Hematopoietic multipotent progenitor cell treated with erythropoietin and hydrocortisone succinate and interleukin-3 and kit ligand, for 4 days (in vitro differentiated cells): ENCODE measurements at places on chromosomes 7 and 10.

DNA sequence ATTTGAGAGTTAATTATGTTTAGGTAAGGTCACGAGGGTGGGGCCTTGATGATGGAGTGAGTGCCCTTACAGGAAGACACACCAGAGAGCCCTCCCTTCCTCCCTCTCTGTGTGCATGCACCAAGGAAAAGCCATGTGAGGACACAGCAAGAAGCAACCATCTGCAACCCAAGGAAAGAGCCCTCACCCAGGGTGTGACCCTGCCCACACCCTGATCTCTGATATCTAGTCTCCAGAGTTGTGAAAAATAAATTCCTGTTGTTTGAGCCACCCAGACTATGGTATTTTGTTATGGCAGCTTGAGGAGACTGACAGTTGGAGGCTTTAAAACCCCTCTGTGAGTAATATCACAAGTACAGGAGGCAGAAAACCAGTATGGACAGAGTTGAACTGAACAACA, 15.0 kb upstream of the MCM10 start:
- DNase-seq: peak; percentile 87

DNA sequence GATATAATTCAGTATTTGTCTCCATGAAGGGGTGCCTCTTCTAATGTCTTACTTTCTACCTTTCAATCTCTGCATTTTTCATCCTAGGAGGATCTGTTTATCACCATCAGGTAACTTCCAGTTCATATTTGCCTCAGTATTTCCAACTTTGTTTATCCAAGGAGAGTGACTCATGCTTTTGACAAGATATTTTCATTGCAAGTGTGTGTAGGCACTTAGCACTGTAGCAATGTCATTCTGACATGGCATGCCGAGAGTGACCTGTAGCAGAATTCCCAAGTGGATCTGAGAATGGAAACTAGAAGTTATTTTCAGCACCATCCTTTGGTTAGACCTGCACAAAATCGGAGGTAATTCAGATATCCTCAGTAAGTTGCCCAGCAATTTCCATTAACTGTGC, 129.9 kb downstream of the INHBA start:
- DNase-seq: no peak

GRCh38 chr10:132684164-132684891, 101.6 kb downstream of the NKX6-2 start:
- DNase-seq: peak; percentile 58

DNA sequence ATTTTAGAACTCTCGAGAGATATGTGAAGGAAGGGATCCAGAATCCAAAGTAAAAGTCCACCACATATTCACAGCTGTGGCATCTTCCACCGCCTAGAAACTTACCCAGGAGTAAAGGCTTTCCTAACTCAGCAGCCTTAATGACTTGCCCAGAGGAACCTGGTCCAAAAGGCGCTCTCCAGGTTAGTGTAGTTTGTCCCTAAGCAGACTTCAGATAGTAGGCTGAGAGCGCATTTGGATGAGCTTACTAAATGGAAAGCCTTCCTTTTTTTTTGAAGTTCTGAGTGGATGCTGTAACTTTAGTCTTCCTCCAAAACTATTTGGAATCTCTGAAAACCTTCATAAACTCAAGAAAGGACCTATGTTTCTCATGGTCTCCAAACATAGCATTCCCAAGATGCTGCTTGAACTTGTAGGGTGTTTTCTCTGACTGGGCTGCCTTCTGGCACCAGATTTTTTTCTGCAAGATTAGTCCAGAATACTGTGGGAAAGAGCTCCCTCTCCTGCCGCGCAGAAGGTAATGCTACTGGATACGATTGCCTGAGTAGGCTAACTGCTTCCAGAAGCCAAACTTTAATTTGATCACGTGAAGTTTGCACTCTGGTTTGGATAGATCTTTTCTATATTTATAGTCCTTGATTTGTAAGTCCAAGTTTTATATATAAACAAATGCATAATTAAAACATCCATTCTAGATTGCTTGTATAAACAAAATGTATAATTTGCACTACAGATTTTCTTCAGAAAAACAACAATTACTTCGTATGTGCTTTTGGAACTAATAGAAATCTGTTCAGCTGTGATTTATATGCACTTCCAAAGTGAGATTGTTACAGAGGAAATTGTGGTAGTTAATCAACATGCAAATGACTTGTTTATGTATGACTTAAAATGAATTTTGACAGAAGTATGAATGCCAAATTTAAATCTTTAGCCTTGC, 19.6 kb upstream of the GPR37 start:
- peak; percentile 67 for DNase-seq

DNA sequence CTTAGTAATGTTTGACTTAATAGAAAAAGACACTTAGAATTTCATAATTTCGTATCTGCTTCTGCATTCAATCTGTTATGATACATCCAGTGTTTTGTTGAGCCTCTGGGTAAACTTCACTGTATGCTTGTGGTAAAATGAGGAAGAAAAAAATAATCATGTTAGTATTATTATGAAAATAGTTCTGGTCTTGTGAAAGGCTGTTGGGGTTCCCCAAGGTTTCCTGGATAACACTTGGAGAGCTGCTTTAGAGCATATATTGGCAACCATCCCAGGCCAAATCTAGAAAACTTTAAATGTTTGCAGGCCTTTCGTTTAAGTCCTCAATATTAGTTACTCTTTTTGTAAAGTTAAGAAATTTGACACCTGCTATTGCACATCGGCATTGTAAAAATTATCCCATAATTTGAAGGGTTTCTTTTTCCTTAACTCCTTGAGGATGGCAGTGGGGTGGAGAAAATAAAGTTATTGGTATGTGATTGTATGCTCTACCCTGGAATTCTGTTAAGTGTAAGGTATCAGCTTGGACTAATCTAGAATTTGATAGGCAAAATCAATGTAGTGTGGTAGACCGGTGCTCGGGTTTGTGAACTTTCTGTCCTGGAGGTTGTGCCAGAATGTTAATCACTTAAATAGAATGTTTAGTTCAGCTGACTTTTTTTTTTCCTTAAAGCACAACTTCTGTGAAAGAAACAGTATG, 54.5 kb downstream of the WAC start:
- peak; percentile 38 for DNase-seq

GRCh38 chr7:16791071-16791470, 13.7 kb downstream of the AGR2 start:
- no peak for DNase-seq

DNA sequence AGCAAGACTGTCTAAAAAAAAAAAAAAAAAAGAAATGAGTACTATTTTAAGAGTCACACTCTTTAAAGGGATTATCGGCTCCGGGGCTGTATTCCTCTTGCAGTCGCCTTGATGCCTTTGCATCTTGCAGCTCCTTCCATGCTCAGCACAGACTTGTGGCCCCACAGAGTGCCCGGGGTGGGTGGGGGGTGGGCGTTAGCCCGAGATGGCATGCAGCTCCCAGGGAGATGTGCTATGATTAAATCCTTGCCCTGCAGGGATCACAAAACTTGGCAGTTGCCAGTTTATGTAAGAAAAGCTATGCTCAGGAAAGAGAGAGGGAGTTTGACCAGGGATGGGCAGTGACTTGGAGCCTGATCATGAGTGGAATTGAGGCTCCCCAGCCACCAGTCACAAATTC, 81.9 kb downstream of the CCDC3 start:
- no peak for DNase-seq

- peak; percentile 99 for DNase-seq
Observed at GRCh38 chr10:79093658-79094411, 25.1 kb downstream of the ZMIZ1 start.

DNA sequence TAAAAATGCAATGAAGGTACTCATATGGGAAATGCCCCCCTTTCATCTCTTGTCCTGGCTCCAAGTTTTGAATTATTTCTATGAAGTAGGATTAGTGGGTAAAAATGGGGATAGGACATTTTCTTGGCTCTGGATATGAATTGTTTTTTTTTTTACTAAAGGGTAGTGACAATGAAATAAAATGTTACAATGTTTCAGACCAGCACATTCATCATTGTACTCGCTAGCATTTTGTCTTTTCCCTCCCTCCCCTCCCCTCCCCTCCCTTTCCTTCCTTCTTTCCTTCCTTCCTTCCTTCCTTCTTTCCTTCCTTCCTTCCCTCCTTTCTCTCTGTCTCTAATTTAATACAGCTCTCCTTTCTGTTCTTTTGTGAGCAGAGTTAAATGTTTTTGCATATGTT, 64.4 kb downstream of the CDK1 start:
- no peak for DNase-seq

- no peak for DNase-seq
Observed at GRCh38 chr7:124751027-124751426, 14.6 kb downstream of the GPR37 start.

DNA sequence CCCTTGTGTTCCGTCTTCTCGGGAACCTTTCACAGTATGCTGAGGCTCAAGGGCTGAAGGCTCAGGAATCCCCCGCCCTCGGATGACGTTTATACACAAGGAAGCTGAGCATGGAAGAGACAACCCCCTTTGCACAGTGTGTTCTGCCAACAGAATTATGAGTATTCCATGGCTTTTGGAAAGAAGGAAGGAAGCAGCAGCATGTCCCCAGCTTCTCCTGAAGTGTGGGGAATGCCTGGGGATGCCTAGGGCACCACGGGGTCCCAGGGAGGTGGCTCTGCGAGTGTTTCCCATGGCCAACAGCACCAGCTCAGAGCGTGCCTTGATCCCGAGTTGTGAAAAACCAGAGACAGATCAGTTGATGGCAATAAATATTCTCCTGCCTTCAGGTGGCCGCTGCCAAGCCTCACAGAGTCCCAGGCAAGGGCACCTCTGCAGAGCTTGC, 88.8 kb upstream of the DDC start:
- DNase-seq: no peak

GRCh38 chr10:101047268-101047667, 14.5 kb upstream of the KAZALD1 start:
- no peak for DNase-seq

DNA sequence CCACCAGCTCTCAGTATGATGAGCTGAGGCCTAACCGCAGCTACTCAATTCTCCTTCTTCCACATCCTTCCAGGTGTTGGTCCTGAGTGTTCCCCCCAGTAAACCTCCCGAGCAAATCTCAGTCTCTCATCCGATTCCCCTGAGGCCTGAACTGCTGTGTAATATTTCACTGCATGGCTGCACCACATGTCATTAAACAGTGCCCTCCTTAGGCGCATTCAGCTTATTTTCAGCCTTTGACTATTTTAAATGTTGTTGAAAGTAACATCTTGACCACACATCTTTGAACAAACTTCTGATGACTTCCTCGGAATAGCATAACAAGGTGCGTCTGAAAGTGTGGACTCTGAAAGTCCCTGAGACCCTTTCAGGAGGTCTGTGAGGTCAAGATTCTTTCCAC, 62.8 kb upstream of the NPS start:
- no peak for DNase-seq

DNA sequence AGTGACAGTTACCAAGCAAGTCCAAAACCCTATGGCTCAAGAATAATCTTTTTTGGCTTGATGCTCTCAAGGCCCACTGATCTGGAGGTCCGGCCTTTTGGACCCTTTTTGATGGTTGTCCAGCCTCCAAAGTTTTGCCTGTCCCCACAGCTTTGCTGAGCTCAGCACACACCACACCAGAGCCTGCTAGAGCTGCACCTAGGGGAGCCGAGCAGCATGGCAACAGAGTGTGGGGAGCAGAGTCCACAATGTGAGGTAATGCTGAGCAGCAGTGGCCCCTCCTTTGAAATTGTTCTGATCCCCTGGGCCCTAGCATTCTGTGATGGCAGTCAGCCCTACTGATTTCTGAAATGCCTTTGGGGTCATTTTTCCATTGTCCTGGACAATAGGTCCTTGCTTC, 9.3 kb downstream of the GIMAP7 start:
- DNase-seq: no peak

DNA sequence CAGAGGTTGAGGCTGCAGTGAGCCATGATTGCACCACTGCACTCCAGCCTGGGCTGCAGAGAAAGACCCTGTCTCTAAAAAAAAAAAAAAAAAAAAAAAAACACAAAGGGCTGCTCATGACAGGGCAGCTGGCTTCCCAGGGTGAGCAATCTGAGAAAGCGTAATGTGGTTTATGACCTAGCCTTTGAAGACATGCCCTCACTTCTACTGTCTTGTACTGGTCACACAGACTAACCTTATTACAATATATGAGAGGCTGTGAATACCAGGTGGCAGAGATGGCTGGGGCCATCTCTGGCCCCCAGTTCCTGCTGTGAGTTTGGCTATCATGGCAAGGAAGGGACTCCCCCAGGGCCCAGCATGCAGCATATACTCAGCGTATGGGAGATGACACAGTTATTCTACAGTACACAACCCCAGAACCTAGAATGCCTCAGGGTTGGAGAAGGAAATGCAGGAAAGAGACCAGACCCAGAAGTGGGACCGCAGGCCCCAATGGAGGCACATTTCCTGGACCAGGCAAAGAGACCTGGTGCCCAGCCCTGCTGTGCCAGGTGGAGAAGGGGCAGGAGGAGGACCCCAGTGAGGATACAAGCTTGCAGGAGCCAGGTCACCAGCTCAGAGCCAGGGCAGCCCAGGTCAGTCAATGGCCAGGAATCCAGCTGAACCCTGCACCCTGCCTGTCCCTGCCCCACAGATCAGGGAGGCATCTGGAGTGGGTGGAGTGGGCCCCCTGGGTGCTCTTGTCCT, 26.3 kb downstream of the NPTX2 start:
- no peak for DNase-seq

- DNase-seq: no peak
Observed at GRCh38 chr10:52100011-52100547, 214.0 kb upstream of the DKK1 start.

DNA sequence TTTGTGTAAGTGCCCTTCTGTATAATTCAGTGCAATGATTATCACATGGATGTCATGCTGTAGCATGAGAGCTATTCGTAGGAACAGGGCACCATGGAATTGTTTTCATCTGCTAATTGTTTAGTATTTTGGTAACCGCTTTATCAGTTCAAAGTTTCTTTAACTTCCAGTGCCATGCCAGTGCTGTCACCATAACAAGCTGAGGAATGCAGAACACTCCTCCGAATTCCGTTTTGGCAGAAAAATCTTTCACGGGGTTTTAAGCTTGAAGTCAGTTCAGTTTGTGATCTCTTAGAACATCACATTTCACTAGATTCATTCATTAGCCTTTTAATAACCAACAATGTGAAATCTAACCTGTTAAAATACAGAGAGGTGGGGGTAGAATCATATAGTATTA, 117.2 kb upstream of the SEMA3C start:
- no peak for DNase-seq

GRCh38 chr7:39033885-39034624, 56.3 kb downstream of the POU6F2 start:
- DNase-seq: no peak

DNA sequence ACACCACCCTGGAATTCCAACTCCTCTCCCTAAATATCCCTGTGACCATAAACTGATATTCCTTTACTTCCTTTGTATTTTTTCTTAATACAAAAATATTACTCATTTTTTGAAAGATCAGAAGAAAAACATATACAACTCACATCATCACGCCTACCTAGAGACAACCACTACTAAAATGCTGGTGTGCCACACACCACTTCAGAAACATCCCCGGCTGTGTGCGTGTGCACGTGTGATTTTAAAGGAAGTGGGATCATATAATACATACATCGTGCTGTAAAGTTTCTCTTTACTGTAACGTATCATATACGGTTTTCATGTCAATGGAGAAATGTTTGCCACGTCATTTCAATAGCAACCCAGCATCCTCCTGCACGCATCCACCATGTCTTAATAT, 76.5 kb downstream of the ITIH5 start:
- no peak for DNase-seq

GRCh38 chr10:132423966-132424861, 27.2 kb downstream of the PWWP2B start:
- no peak for DNase-seq
